ENCODE measurements at places on chromosomes 5 and 9.
A peak's percentile ranks its signal among the peaks of the same experiment; 100 is the strongest.

GRCh38 chr9:82761027-82761426, 301.9 kb downstream of the RASEF start:
- DNase-seq = no peak

DNA sequence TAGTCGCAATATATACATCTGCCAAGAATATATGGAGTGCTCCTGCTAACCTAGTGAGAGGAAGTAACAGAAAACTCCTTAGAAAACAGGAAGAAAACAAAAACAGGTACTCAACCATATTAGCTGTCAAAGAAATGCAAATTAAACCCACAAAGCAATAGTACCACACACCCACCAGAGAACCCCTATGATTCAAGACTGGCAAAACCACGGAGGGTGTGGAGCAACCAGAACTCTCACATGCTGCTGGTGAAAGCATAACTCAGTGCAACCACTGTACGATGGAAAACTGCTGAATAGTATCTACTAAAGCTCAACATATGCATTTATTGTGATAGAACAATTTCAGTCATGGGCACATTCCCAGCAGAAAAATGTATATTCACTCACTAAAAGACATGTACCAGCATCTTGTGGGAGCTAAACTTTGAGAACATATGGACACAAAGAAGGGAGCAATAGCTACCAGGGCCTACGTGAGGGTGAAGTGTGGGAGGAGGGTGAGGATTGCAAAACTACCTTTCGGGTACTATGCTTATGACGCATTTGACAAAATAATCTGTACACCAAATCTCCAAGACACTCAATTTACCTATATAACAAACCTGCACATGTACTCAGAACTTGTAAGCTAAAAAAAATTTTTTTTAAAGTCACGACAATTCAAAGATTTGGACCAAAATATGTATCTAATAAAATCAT, 34.0 kb downstream of the PTPN3 start:
- no peak for DNase-seq

DNA sequence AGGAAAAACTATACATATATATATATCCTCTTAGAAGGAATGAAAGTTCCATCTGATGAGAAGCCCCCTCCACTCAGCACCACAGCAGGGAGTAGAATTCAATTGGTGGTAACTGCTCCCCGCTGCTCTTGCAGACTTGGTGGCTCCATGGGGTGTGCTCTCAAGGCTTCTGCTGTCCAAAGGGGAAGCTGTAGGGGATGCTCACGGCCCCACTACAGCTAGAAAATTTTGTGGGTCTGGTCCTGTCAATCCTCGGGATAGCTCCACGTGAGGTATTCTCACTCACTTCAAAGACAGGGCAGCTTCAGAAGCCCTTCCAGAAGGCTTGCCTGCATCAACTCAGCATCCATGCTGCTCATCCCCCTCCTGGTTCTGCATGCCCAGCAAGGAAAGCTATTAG, 247.2 kb downstream of the CETN3 start:
- no peak for DNase-seq

- DNase-seq = no peak
Measured at GRCh38 chr5:133406208-133406976, 205.9 kb downstream of the FSTL4 start.

- DNase-seq = no peak
Measured at GRCh38 chr5:150628936-150629485, 11.4 kb upstream of the SYNPO start.

DNA sequence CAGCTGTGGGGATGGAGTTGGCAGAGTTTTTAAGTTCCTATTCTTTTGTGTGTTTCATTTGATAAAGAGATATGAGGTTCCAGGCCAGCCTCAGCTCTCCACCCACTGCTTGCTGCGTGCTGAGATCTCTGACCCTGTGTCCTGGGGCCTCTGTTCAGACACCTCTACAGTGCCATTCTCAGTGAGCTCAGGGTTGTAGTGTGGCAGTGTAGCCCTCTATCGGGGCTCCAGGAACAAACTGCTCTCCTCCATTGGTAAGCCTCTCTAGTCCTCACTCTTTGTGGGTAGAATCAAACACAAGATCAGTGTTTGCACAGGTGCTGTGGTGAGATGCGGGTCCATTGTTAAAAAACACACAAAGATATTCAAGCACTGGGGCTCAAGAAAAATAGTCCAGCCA, 386.6 kb upstream of the RPS23 start:
- DNase-seq = no peak

- DNase-seq = peak; percentile 9
Measured at GRCh38 chr5:137997726-137998213, 35.1 kb downstream of the FAM13B start.

DNA sequence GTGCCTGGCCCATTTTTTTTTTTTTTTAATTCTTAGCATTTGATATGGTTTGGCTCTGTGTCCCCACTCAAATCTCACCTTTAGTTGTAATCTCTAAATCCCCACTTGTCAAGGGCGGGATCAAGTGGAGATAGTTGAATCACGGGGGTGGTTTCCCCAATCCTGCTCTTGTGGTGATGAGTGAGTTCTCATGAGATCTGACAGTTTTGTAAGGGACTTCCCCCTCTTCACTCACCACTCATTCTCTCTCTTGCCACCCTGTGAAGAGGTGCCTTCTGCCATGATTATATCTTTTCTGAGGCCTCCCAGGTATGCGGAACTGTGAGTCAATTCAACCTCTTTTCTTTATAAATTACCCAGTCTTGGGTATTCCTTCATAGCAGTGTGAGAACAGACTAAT, 27.2 kb downstream of the NDUFAF2 start:
- no peak for DNase-seq

- no peak for DNase-seq
Measured at GRCh38 chr9:129595903-129596540, 24.9 kb downstream of the C9orf50 start.

GRCh38 chr5:142527664-142528295, 158.1 kb downstream of the FGF1 start:
- DNase-seq = no peak

DNA sequence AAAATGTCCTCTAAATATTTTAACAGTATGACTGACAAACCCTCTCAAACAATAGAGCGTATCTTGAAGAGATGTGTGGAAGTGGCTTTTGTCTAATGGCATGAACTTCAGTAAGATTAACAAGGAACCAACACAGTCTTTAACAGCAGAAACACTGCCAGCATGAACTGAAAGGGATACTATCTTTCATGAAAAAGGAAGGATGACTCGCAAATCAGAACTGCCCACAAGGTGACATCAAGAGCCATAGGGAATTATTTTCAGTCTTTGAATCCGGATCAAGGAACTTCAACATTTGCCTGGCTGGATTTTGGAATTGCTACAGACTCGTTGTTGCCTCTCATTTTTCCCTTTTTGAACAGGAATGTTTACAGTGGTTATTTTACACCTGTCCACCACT, 5.1 kb upstream of the HEXB start:
- peak; percentile 27 for DNase-seq

GRCh38 chr5:91059409-91059808, 323.7 kb downstream of the ARRDC3 start:
- DNase-seq = no peak

DNA sequence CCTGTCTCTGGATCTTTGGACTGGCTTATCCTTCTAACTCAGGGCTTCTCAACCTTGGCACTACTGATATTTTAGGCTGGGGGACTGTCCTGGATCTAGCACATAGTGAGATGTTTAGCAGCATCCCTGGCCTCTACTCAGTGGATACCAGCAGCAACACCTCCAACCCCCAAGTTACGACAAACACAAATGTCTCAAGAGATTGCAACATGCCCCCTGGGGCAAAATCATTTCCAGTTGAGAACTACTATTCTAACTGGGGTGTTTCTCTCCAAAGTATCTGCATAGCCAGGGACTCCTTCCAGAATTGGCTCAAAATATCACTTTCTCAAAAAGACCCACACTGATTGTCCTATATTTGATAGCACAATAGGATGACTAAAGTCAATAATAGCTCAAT, 7.2 kb upstream of the TLR4 start:
- DNase-seq = no peak

DNA sequence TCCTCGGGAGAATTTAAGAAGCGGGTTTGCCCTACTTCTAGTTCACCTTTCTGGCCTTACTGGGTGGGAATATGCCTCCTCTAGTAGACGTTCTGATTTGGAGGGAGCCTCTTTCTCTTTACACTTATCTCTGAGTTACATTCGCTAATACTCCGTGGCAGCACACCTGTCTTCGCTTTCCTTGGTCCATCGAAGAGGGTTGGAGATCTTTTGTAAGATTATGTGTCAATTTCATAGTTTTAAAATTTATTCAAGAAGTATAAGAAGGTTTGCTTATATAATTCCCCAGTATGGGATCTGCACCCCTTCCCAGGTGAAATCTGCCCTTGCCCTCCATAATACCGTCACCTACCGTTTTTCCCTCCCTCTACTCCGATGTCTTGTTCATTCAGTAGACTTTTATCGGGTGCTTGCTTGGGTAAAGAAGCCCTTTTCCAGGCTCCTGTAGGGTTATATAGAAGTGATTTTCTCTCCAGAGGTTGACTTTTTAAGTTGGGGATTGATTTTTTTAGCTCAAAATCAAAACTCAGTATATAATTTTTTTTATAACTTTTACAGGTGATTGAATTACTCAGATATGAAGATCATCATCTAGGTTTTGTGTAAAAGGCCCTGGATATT, 1.1 kb downstream of the GPBP1 start:
- DNase-seq = no peak

- DNase-seq = peak; percentile 62
Measured at GRCh38 chr9:99807276-99807852, 14.3 kb upstream of the NR4A3 start.

Data from fibroblast of skin of right quadriceps (primary cell).